ENCODE measurements at places on chromosomes 5 and 9.

- DNase-seq: no peak
Observed at GRCh38 chr5:126947146-126948010, 83.0 kb downstream of the MARCHF3 start.

DNA sequence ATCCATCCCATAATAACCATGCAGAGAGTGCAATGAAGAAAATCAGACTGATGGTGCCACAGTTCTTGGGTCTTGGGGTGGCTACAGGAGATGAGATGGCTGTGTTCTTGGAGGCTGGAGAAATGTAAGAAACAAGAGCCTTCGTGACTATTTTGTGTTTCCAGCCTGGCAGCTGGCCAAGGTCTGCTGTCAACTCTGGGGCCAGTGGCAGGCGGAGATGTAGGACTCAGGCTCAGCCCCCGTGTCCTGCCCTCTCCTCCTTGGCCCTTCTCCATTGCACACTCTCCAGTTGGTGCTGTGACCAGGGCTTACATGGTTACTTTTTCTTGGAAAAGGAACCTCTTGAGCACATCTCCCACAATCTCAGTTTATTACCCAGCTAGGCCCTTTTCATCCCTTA is 235.4 kb downstream of the DMRT2 start:
- no peak for DNase-seq

DNA sequence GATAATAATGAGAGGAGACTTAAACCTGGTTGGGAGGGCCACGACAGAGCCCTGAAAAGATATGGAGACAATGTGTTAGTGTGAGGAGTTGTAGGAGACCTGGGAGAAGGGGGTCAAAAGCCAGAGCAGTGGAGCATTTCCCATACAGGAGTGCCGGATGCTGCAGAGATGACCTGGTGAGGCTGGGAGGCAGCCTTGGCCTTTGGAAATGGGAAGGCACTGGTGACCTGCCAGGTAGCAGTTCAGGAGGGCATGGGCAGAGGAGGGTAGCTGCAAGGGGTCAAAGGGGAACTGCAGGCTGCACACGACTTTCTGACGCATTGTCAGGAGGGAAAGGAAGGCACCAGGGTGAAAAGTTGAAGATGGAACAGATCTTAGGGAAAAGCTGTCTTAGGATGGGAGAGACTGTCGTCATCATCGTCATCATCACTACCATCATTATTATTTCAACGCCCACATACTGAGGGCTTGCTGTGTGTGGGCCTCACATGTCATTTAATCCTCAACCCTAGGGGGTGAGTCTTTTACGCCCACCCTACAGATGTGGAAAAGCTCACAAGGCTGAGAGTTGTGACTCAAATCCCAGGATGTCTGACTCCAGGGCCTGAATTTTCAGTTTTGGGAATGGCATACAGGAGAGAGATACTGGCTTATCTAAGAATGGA is 13.3 kb downstream of the ARAP3 start:
- no peak for DNase-seq

DNA sequence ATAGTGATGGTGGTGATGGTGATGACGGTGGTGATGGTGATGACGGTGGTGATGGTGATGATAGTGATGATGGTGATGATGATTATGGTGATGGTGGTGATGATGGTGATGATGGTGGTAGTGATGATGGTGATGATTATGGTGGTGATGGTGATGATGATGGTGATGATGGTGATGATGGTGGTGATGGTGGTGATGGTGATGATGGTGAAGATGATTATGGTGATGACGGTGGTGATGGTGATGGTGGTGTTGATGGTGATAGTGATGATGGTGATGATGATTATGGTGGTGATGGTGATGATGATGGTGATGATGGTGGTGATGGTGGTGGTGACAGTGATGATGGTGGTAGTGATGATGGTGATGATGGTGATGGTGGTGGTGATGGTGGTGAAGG is 149.2 kb upstream of the IRX1 start:
- no peak for DNase-seq

- no peak for DNase-seq
Observed at GRCh38 chr9:101915482-101915881, 177.0 kb upstream of the GRIN3A start.

DNA sequence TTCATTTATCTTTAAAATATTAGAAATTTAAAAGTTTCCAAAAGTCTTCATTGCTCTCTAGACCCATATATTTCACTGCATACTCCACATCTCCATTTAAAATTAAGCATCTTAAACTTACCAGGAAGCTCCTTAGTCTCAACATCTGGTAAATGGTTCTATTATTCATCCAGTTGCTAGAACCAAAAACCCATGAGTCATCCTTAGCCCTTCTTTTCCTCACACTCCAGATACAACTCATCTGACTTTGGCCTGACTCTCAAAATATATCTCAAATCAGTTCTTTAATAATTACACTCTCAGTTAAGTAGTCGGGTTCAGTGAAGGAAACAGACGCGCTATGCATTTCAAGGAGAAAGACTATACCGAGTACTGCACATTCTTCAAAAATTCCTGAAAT is 110.2 kb upstream of the COX7C start:
- DNase-seq: no peak

DNA sequence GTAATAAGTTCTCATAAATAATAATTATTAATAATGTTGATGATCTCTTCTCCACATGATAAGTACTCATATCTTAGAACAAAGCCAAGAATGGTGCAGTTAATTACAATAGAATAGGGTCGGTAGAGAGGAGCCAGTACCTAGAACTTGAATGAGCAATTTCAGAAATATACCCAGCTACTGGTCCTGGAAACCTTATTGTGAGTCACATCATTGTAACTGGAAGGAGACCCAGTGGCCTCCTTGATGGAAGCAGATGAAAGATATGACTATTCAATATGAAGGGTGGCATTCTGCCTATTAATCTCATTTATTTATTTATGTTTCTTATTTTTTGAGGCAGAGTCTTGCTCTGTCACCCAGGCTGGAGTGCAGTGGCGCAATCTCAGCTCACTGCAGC is 37.7 kb upstream of the SHOC1 start:
- DNase-seq: no peak

GRCh38 chr5:75885849-75886596 is 168.8 kb upstream of the POC5 start:
- DNase-seq: no peak

DNA sequence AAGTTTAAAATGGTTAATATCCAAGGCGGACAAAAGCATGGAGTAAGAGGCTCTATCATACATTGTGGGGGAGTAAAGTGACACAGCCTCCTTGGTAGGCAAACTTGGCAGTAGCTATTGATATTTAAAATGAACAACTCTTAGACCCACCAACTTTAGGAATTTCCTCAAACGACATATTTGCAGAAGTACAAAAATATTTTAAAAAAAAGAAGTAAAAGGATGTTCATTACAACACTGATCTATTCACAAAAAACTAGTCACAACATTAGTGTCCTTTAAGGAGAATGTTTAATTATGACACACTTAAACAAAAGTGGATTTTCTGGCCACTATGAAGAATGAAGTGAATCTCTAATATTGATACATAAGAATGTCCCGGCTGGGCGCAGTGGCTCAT is 1.7 kb downstream of the ALG2 start:
- no peak for DNase-seq

DNA sequence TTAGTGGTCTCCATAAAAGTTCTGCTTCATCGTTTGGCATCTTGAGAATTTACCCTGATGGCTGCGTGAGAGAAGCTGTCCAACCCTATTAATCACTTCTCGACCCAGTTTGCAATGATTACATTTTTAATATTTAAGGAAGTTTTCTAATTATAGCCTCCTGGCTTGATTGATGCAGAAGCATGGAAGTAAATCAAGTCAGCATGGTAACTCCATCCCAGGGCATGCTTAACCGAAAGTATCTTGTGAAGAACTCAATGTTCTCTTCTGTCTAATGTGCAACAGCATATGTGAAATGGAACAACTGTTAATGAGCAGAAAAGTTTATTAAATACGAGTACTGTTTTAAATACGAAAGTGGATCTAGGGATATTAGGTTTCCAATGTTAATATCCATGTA is 278.9 kb upstream of the CD180 start:
- no peak for DNase-seq

- DNase-seq: no peak
Observed at GRCh38 chr9:18073002-18073401, 401.0 kb upstream of the ADAMTSL1 start.

- DNase-seq: no peak
Observed at GRCh38 chr9:131743096-131743495, 3.2 kb upstream of the RAPGEF1 start.

- no peak for DNase-seq
Observed at GRCh38 chr5:177546258-177546741, 8.1 kb downstream of the FAM193B start.

- DNase-seq: no peak
Observed at GRCh38 chr9:21933281-21933680, 60.9 kb downstream of the CDKN2A start.

GRCh38 chr5:179217356-179217755 is 127.9 kb downstream of the ADAMTS2 start:
- DNase-seq: no peak

DNA sequence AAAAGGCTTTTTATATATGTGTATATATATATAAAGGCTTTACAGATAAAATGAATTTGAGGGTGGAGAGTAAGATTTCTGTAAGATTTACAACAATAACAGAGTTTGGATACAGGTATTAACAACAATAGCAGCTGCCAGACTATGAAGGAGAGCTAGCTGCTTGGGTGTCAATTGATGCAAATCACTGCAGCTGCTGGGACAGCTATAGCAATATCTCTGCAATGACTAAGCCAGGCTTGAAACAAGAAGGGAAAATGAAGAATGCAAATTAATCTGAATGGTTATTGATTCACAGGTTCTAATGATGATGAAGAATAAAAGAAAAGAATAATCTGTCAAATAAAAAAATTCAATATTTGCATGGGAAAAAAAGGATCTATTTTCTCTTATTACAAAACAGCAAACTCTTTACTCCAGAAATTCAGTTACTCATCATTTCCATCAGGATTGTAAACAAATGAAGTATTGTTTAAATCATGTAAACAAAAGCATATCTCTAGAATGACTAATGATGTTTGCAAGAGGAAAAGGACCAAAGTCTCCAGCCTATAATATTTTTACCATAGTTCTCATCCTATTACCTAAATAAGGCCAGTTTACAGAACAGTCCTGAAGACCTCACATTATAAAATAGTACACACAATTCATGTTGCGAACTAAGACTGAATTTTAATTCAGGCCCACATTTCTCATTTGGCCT is 219.0 kb downstream of the HTR1A start:
- DNase-seq: no peak

DNA sequence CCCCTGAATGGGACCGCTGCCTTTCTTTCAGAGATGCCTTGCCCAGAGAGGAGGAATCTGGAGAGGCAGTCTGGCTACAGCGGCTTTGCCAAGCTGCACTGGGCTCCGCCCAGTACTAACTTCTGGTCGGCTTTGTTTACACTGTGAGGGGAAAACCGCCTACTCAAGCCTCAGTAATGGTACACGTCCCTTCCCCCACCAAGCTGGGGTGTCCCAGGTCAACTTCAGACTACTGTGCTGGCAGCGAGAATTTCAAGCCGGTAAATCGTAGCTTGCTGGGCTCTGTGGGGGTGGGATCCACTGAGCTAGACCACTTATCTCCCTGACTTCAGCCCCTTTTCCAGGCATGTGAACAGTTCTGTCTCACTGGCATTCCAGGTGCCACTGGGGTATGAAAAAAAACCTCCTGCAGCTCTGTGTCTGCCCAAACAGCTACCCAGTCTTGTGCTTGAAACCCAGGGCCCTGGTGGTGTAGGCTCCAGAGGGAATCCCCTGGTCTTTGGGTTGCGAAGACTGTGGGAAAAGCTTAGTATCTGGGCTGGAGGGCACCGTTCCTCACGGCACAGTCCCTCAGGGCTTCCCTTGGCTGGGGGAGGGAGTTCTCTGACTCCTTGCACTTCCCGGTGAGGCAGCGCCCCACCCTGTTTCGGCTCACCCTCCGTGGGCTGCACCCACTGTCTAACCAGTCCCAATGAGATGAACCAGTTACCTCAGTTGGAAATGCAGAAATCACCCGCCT is 171.2 kb downstream of the CWC27 start:
- DNase-seq: no peak
